ENCODE measurements at places on chromosomes 12 and 14.
A peak's percentile ranks its signal among the peaks of the same experiment; 100 is the strongest.

GRCh38 chr14:65414961-65415589 is 2.5 kb downstream of the FUT8 start:
- peak; percentile 20 for DNase-seq

GRCh38 chr12:118980407-118981014 is 830 bp upstream of the SRRM4 start:
- DNase-seq: no peak

DNA sequence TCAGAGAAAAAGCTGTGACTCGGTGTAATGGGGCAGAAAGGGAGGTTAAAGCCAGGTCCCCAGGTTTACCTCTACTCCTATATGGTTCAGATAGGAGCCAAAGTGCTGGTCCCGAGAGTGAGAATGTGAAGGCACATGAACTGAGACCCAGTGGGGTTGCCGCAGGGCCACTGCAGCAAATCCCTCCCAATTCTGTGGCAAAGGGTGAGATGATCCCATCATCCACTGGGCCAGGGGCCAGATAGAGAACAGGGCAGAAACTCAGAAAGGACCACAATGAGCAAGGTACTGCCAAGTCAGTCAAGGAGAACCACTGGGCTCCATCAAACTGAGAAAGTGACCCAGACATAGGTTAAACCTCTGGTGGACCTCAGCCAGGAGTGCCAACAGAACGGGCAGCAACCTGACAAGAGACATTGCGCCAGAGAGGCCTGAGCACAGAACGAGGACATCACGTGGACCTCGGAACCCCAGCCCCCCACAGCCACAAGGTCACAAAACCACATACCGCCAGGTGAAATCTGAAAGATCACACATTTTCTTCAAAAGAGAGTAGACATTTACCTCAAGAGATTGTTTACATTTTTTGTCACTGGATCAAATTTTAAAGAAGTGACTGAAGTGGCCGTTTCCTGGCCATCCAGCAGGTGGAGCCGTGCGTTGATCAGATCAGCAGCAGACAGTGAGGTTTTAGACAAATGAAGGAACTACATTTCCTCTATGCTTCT is 20.5 kb upstream of the ITPR2 start:
- DNase-seq: peak; percentile 77

- no peak for DNase-seq
These were observed 1115.8 kb upstream of the ATXN7L3B start for GRCh38 chr12:73421832-73422231.

DNA sequence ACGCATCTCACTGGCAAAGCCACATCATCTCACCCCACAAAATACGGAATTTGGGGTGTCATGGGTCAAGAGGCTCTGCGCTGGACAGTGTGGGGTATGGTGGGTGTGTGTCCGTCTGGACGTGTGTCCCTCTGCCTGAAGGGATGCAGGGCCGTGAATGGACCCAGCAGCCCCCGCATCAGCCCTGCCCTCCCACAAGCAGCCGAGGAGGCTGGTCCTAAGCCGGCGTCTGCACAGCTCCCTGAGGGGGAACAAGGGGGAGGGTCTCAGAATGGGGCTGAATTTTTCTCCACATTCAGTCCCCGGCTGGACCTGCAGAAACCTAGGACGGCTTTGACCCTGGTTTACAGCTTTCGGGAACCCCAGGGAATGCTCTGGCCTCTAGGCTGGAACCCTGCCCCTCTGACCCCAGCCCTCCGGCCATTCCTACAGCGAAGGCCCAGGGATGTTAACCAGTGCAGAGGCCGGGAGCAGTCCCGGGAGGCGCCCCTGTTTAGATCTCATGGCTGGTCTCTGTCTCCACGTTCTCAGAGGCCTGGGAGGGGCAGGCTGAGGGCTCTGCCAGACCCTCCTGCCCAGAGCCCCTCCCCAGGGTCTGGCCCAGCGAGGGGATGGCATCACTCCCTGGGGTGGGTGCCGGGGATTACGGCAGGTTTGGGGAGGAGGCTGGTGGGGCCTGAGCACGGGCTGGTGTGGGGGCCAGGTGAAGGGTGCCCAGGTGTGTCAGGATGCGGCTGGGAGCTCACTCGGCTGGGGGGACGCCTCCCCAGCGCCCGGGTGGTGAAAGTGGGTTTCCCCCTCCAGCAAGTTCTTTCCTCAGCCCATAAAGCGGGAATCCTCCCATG is 156.5 kb upstream of the C14orf180 start:
- no peak for DNase-seq
